ENCODE measurements at places on chromosomes 2 and 18.

- no peak for DNase-seq
These were observed 940.5 kb upstream of the DDX18 start for GRCh38 chr2:116874021-116874420.

GRCh38 chr2:170092436-170093060 is 85.4 kb upstream of the MYO3B start:
- no peak for DNase-seq

- DNase-seq, result no peak
These were observed 64.8 kb upstream of the PID1 start for GRCh38 chr2:229335877-229336346.

DNA sequence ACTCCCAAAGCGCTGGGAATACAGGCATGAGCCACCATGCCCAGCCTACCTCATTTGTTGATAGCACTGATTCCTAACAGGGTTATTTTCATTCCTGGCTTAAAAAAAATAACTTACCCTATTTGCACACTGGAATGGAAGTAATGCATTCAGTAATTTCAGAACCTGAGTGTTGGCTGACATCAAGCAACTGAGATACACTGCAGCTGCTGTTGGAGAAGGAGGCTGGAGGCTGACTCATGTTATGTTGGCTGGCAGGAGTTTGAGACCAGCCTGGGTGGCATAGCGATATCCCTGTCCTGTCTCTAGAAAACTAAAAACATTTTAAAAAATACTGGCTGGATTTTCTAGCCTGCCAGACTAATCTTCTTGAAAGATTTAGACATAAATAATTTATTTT is 385.1 kb upstream of the MEX3C start:
- no peak for DNase-seq

GRCh38 chr2:8217468-8218030 is 464.3 kb upstream of the ID2 start:
- DNase-seq, result no peak
